ENCODE measurements at places on chromosomes 3 and 15. TPM values are rescaled to one million over a fixed set of nuclear protein-coding genes. Genes with fewer than 3 reads are reported as not detected.

Gene CXCR6
- total RNA-seq, result not detected

GRCh38 chr3:71640331-71640983 is 56.9 kb upstream of the FOXP1 start:
- DNase-seq, result no peak

DNA sequence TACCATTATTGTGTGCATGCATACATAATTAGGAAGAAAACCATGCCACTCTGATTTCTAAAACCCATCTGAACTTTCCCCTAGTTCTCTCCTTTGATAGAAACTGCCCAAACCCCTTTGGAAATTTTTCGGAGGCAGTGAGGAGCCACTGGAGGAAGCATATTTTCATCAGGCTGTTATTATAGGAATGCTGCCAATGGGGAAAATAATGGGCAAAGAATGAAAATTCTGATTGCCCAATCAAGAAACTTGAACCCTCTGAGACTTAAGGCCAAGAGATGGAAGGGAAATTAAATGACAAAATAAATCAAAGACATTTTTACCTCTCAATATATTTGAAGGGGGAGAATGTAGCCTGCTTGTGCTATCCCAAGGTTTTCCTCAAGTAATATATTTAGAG is 376.0 kb upstream of the PDZRN3 start:
- no peak for DNase-seq

Gene VGLL3
- 0.09 TPM for total RNA-seq

DNA sequence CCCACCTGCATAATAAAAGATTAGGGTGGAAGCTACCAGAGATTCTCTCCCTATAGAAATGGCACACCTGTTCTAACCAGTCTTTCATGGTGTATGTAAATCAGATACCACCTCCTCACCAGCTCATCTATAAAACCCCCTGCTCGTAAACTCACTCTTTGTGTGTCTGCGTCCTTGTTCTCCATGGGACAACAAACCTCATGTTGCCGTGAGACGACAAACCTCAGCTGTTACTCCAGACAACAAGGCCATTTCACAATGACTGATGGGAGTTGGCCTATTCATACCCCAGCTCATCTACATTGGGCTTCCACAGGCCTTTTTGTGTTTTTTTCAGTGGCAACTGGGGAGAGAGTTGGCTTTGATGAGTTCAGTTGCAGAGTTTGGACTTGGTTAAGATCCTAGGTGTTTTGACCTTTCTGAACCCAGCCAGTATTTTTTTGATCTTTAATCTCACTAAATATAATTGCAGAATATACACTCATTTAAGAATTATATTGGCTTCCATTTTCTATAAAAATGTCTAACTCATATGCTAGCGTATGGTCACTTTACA is 96.6 kb upstream of the LRIG1 start:
- DNase-seq, result no peak
